ENCODE measurements at places on chromosomes 4 and X.

DNA sequence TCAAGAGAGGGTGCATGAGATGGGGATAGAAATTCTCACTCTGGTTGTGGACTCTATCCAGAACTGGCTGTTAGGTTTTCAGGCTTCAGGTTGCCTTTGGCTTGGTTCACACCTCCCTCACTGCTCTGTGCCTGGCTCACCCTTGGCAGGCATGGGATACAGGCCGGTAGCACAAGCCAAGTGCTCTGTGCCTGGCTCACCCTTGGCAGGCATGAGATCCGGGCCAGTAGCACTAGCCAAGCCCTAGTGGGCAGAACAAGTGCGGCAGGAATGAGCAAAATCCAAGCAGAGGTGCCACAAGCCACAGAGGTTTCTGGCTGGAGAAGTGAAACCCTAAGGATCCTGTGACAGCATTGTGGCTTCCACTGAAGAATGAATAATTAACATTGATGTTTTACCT, 1642.3 kb downstream of the C4orf33 start:
- DNase-seq: no peak

- DNase-seq: no peak
Observed at GRCh38 chr4:55038176-55038890, 87.1 kb downstream of the KDR start.

GRCh38 chr4:153189016-153189801, 15.0 kb upstream of the TRIM2 start:
- DNase-seq: no peak

GRCh38 chr4:10442976-10443375, 14.2 kb downstream of the ZNF518B start:
- no peak for DNase-seq

GRCh38 chr4:80306260-80306659, 29.3 kb upstream of the CFAP299 start:
- DNase-seq: no peak

DNA sequence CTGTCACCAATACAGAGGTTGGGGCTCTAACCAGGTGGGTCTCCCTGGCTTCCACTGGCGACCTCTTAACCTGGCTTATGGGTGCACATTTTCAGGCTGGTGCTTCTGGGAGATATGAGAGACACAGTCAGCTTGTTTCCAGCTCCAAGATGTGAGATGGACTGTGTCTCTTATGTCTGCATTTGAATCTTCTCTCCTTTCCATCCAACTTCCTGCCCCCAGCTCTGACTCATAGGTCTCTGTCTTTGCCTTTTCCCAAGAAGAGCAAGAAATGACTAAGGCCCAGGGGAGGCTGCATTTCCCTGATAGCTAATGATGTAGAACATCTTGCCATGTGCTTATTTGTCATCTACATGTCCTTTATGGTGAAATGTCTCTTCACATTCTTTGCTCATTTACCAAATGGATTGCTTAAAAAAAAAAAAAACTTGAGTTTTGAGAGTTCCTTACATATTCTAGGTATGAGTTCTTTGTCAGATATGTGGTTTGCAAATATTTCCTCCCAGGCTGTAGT, 3.2 kb upstream of the UXT start:
- no peak for DNase-seq

- DNase-seq: peak; percentile 1
Observed at GRCh38 chrX:53312946-53313727, 31.8 kb upstream of the IQSEC2 start.

DNA sequence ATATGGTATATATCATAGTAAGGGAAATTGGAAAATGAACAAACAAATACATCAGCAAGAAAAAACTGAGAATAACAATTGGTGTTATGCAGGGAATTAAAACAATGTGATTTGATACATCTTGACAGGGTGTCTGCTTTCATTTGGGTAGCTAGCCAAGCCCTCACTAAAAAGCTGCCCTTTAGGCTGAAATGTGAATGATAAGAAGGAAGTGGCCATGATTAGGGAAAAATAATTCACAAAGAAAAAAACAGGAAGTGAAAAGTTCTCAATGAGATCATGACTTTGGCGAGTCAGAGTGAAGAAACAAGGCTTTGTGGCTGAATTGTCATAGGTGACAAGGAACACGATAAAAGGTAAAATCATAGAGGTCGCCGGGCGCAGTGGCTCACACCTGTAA, 675.8 kb upstream of the SLIT2 start:
- DNase-seq: no peak

DNA sequence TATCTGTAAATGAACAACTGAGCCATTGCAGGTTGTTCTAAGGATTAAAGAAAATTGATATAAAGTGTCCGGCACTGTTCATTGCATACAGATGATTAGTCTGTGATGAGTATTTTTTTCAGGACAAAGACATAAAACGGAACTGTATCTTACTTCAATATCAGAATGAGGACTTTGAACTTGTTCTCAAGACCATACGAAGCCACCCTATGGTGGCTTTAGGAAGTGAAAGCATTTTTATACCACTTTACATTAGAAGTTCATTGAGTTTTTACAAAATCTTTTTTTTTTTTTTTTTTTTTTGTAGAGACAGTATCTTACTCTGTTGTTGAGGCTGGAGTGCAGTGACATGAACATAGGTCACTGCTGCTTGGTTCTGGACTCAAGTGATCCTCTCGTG, 45.2 kb upstream of the TRIM2 start:
- no peak for DNase-seq

DNA sequence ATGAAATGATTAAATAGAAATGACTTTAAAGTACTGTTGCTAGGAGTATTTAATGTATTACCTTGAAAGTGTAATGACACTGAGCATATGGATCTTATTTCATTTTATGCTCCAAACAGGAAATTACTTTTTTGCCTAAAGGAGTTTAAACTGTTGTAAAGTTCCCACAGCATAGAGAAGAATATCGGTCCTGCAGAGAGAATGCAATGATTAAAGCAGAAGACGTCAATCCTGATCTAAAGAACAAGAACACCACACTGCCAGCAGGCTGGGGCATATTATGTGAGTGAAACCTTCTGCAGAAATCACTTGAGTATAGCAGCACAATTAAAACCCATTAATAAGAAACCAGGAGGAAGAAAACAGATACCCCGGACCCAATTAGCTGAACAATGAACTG, 72.8 kb upstream of the CAMK2D start:
- DNase-seq: no peak

DNA sequence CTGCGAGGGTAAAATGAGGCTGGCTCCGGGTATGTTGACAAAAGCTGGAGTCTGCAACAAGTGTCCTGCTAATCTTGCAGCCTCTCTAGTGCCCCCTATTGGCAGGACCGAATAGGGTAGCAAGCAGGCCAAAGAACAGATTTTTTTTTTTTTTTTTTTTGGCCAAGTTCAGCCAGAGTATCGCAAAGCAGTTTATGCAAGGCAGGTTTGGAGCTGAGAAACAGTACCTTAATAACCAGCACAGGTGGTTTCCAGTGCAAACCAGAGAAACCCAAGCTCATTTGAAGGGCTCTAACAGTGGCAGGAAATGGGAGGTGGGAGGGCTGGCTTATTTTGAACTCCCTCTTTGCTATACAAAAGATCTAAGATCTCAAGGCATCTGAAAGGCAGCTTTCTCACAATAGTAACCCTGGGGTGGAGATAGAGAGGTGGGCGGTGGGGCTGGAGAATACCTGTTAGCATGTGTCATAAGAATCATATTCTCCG, 38.2 kb upstream of the OCIAD2 start:
- no peak for DNase-seq

- DNase-seq: no peak
Observed at GRCh38 chr4:40525752-40526598, 103.7 kb downstream of the RBM47 start.

DNA sequence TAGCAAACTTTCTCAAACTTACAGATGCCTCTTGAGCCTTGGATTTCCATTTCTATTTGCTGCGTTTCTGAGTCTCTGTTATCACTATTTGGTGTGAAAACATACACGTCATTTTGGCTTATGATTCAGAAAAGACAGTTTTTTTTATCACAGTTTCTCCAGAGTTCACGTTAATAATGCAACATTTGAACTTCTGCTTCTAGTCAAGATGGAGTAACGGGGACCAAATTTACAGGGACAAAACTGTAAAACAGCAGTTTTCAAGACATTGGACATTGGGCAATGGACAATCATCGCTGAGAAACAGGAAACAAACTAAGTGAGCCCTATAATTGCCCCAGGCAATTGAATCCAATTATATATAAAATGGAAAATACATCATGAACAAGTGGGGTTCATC, 36.2 kb upstream of the TASL start:
- no peak for DNase-seq

- DNase-seq: no peak
Observed at GRCh38 chr4:31246856-31247255, 526.7 kb downstream of the PCDH7 start.

GRCh38 chr4:113820108-113820507, 58.6 kb upstream of the CAMK2D start:
- DNase-seq: no peak

DNA sequence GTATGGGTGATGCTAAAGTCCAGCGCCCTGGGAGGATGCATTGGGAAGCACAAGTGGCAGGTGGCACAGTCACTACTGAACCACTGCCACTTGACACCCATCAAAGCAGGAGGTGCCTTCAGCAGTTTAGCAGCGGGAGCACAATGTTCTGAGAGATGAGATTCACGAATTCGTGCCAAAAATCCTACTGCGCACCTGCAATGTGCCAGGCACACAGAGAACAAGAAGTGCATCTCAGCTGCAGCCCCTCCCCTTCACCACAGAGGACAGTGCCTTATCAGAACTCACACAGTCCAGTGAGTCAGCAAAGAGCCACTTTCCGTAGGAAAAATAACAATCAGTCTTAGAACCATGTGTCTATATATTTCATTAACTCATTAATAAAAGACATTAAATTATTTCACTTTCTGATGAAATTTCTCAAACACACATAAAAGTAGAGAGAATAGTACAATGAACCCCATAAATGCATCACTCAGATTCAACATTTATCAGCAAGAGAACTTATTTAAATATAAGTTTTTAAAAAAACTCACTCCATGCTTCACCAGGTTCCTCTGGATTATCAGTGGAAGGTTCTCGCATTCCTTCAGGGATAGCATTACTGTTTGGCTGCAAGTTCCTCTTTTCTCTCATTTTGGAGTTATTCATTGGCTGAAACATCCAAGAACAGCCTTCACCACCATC, 47.0 kb downstream of the BEND2 start:
- DNase-seq: no peak

GRCh38 chrX:40104630-40104984, 6.8 kb upstream of the BCOR start:
- DNase-seq: no peak

DNA sequence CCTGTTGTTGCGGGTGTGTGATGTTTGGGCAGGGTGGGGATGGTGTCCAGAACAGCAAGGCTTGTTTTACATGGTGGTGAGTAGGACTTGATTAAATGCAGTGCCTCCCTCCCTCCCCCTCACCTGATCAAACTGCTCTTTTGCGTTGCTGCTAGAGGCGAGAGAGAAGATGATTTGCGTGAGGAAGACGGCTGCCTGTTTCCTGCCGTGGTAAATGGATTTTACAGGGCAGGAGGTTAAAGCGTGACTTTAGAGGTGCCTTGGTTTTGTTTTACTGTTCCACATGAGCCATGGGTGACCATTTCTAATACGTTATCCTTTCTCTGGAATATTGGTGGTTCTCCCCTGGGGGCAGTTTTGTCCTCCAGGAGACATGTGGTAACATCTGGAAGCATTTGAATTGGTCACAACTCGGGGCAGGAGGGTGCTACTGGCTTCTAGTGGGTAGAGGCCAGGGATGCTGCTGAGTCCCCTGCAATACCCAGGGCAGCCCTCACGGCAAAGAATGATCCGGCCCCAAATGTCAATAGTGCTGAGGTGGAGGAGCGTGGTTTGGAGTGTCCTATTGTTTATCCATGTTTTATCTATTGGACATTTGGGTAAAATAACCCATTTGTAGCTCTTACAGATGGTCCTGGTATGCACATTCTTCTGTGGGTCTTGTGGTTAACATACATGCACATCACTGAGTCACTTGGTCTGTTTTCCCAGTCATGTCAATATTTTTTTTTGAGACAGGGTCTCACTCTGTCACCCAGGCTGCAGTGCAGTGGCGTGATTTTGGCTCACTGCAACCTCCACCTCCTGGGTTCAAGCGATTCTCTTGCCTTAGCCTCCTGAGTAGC, 73.7 kb downstream of the SHROOM2 start:
- no peak for DNase-seq

GRCh38 chr4:89722517-89722916, 114.4 kb downstream of the SNCA start:
- DNase-seq: no peak

DNA sequence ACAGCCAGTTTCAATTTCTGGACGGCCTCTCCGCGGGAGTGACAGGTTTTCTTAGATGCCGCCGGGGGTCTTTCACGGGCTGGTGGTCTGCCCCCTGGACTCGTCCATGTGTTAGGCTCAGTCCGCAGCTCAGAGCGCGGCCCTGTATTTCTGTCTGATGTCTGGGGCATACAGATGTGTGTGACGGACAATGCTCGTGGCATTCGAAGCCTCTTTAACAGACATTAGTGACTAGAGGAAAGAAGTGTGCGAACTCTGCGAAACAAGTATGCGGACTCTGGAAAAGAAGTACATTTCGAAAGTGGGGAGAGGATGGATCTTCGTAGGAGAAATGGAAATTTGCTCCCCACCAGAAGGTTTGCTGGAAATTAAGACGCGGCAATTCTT, 793 bp upstream of the DCUN1D4 start:
- no peak for DNase-seq

All from NCI-H2081 treated with DMSO at 0.1 percent for 48 hours (cell line).